ENCODE measurements at places on chromosomes 13 and 19.

- DNase-seq = no peak
These were observed 39.6 kb downstream of the RAB20 start for GRCh38 chr13:110521946-110522345.

DNA sequence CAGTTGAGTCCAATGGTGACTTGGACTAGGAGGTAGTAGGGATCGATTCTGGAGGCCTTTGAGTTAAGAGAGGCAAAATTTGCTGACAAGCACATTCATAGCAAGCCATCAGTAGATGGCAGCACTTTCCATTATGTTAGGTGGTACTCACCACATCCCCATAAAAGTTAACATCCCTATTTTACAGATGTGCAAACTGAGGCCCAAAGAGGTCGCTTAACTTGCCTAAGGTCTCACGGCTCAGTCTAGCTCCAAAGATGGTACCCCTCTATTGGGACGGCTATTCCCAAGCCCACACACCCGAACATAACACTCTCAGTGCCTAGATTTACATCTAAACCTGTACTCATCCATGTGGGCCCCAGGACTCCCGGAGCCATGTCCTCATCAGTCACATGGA lies 21.5 kb upstream of the FOSB start:
- DNase-seq = no peak

DNA sequence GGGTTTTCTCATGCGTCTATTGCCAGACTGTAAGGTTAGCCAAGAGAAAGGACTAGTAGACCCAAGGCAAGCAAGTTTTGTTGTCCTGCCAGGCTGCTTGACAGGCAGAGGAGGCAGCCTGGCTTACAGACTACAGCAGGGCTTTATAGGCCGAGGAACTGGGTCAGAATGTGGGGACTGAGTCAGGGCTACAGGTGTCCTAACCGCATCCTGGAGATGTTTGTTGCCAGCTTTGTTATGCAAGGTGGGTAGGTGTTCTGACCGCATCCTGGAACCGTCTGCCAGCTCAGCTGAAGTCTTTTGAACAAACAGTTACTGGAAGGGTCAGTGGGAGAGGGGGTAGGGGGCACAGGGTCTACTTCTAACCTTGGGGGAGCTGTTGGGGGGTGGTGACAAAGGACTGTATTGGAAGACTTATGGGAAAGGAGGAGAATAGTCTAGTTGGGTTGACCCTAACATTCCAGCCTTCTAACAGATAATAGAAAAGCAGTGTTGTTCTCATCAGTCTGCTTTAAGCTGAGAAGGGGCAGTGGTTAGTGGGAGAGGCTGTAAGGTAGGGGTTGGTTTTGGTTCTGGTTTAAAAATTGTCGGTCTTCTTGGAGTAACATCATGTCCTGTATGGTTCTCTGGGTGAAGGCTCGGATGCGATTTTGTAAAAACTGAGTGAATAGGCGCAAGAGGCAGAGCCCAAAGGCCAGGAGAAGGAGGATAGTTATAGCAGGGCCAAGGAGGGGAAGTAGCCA lies 913.8 kb upstream of the SLITRK5 start:
- peak; percentile 1 for DNase-seq

GRCh38 chr19:7817801-7818200 lies 12.2 kb upstream of the EVI5L start:
- no peak for DNase-seq

DNA sequence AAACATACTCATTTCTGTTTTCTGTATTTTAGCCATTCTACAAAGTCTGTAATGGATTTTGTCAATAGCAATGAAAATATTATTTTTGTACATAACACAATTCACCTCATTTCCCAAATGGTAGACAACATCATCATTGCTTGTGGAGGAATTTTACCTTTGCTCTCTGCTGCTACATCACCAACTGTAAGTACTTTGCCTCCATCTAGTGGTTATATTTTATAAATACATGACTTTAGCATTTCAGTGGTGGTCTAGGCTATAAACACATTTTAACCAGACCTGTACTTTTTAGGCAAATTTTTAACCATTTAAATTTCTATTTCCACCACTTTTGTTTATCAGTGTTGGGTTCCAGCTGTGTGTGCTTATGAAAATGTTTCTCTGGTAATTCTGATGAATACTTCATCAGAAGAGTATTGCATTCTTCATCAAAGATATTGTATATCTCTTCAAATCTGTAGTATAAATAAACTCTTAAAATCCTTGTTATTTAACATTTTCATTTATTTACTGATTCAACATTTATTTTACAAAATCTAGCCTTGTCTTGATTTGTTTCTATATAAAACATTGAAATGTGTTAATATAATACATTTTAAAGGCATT lies 222.4 kb downstream of the NBEA start:
- DNase-seq = no peak

GRCh38 chr13:75180805-75181455 lies 301.0 kb downstream of the TBC1D4 start:
- DNase-seq = no peak

- DNase-seq = no peak
These were observed 7.8 kb downstream of the ACP4 start for GRCh38 chr19:50797781-50798658.

DNA sequence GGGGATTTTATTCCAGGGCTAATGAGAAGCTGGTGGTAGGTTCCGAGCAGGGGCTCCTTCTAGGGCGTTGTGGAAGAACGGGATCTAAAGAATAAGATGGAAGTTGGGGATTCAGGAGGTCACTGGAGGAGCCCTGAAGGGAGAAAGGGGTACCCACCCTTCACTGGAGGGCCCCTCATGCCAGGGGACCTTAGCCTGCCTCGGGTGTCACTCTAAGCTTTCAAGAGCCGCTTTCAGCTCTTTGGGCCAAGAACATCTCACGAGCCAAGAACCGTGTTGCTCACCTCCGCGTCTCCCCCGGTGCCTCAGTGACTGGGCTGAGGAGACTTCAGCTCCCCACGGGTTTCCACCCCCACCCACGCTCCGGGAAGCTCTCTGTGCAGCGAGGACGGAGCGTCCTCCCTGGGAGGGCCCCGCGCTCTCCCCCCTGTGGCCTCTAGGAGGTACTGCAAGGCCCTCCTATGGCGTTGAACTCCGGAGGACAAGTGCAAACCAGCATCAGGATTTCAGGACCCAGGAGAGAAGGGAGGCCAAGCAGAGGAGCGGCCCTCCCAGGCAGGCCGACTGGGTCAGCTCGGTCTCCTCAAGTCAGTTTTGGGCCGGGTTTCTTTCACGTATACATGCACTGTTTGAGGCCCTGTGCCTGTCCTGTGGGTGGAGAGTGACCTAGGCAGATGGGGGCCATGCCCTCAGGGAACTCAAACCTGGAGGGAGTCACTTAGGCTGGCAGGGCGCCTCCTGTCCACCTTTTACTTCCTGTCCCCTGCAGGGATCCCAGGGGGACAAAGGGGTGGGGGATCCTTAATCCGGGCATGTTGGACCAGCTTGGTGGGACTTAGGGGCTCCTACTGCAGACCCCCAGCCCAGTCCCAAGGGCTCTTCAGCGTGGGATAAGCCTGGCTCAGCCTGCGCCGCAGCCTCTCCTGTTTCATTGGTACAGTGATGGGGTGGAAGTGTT lies 5.1 kb upstream of the KRTDAP start:
- DNase-seq = peak; percentile 38

GRCh38 chr19:40241809-40242384 lies 15.4 kb upstream of the CCNP start:
- no peak for DNase-seq

DNA sequence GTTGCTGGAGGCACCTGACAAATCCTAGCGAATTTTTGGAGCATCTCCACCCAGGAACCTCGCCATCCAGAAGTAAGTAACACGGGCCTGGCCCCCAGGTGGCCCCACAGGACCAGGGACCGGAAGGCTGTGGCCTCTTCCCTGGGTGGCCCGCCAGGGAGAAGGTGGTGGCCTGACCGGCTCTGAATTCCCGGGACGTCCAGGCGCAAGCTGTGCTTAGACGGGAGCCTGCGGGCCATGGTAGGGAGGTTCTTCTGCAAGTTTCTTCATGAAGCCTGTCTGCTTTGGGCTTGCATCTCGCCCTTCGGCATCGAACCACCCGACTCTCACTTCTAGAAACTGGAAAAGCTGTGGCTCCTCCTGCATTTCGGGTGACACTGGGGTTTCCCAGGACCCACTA lies 47.4 kb downstream of the KDM4B start:
- no peak for DNase-seq

DNA sequence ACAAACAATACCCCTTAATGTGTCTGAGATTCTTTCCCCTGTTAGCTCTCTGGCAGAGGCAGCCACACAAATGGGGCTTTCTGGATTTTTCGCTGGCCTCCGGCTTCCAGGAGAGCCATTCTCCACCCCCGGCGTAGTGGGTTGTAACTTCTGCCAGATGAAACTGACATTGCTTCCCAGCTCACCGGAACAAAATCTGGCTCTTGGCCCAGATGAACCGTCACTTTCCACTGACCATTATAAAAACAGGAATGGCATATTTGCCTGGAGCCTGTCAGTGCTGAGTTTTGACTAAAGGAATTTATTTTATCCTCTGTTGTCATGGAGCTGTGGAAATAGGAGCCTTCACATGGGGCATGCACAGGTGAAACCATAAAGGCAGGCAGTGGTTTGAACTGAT lies 120.6 kb upstream of the GPR12 start:
- DNase-seq = no peak

Data from stimulated activated CD8-positive, alpha-beta memory T cell treated with anti-CD3 and anti-CD28 coated beads, Interleukin-7, amount 100 ng/mL, for 1 hour (primary cell).